ENCODE measurements at places on chromosomes 7 and 10.

GRCh38 chr10:75648351-75648750 lies 216.9 kb downstream of the LRMDA start:
- no peak for DNase-seq

DNA sequence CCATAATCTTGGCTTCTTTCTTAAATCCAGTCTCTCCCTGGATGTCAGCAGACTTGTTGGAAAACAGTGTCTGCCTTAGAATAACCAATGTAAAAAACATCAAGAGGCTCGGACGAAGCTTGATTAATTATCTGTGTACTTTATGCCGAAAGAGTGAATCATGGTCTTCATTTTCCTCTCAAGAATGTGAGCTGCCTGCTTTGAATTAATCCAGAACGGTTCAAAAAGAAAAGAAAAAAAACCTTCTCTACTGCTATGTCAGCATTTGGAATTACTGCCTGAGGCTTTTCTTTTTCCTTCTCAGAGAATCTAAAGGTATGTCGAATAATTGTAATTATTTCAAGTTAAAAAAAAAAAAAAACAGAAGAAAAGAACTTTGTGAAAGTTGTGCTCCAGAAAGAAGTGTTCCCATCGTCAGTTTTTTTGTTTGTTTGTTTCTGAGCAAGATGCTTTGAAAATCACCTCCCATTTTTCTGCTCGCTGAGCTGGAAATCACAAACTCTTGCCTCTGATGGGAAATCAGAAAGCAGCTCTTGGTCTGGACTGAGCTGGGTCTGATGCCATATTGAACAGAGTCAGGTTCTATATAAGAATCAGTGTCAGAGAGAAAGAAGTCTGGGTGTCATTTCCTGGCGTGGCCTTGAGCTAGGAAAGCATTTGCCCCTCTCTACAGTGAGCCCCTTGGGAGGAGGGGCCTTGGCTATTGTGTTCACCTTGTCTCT lies 20.2 kb downstream of the PLPP4 start:
- no peak for DNase-seq

DNA sequence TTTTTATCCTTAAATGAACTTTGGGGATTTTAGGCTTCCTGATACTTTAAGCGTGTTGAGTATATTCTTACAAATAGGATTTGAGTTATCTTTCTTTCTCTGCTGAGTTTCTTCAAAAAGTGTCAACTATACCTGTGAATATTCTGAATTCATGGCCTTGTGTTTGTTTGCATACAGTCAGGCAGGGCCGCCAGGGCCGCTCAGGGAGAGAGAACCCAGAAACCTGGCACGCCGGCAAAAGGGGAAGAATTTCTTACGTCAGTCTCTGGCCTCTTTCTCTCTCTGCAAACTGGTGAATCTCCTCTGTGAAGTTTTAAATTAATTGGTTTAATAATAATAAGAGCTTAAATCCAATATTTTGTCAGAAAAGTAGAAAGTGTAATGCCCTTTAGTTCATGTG lies 29.3 kb upstream of the BNIP3 start:
- no peak for DNase-seq

- DNase-seq = no peak
Observed at GRCh38 chr7:158252081-158252836, 335.4 kb downstream of the PTPRN2 start.

DNA sequence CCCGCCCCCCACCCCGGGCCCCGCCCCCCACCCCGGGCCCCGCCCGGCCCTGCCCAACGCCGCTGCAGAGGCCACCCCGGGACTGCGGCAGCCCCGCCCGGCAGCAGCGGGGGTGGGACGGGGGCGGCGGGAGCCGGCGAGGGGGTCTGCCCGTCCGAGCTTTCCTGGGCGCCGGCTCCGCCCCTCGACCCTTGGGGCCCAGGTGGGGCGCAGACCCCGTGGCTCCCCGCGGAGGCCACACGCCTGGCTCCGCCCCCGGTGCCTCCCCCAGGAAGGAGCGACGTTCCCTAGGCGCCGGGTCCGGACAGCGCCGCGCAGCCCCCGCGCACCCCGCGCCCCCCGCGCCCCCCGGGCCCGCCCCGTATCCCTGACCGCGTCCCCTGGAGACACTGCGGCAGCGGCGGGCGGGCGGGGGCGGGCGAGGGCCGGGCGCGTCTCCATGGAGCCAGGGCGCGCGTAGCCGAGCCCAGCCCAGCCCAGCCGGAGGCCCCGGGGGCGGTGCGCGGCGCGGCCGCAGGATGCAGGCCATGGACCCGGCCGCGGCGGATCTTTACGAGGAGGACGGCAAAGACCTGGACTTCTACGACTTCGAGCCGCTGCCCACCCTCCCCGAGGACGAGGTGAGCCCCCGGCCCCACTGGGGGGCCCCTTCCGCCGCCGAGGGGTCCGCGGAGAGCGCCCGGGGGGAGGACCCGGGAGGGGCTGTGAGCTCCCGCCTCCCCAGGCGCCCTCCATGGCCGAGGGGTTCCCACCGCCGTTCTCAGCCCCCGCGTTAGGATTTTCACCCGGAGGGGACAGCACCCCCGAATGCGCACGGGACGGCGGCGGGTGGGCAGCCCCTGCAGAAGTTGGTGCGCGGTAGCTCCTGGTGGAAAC lies at the start of gene KNDC1:
Gene KNDC1, plus strand, starts transcription at position 270 of the 876 bp plus-strand sequence. Its CDS starts 249 bp downstream, at position 519.
- no peak for DNase-seq

GRCh38 chr7:132183781-132184380 lies 392.4 kb downstream of the PLXNA4 start:
- DNase-seq = no peak

DNA sequence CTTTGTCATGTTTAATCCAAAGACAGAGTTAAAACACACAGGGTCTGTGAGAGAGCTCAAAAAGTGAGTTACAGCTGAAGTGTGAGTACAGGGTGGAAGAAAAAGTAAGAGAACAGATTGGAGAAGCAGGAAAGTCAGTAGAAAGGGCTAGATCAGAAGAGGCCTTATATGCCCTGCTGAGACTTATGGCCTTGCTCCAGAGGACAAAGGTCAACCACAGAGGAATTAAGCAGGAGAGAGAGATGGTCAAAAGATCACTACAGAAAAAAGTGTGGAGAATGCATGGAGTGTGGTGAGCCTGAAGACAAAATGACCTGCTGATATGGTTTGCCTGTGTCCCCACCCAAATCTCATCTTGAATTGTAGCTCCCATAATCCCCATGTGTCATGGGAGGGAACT lies 213.8 kb downstream of the NEBL start:
- DNase-seq = no peak

- no peak for DNase-seq
Observed at GRCh38 chr10:108970016-108970415, 953.3 kb downstream of the XPNPEP1 start.

GRCh38 chr7:14739168-14739840 lies 163.2 kb downstream of the DGKB start:
- DNase-seq = no peak

- DNase-seq = no peak
Observed at GRCh38 chr10:7436490-7437100, 25.8 kb upstream of the SFMBT2 start.

GRCh38 chr7:106772655-106773108 lies 92.4 kb upstream of the PIK3CG start:
- DNase-seq = no peak

DNA sequence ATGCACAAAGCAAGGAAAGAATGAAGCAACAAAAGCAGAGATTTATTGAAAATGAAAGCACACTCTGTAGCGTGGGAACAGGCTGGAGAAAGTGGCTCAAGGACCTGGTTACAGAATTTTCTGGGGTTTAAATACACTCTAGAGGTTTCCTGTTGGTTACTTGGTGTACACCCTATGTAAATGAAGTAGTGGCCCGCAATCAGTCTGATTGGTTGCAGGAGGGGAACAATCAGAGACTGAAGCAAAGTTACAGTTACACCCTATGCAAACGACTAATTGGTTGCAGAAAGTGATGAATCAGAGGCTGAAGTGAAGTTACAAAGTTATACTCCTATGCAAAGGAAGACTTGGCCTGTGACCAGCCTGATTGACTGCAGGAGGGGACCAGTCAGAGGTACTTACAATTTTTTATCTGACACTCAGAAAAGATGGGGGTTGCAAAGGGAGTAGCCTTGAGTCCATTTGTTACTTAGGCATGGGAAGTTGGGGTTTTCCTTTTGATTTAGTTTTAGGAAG lies 3.6 kb upstream of the MTPN start:
- DNase-seq = peak; percentile 12

GRCh38 chr7:28329661-28330363 lies 82.5 kb upstream of the CREB5 start:
- no peak for DNase-seq

- no peak for DNase-seq
Observed at GRCh38 chr7:130397758-130398073, 17.4 kb downstream of the CPA1 start.

- DNase-seq = no peak
Observed at GRCh38 chr7:106372595-106373318, 88.0 kb upstream of the NAMPT start.

- no peak for DNase-seq
Observed at GRCh38 chr7:2944739-2945138, 98.9 kb downstream of the CARD11 start.

GRCh38 chr7:35874886-35875285 lies 74.0 kb downstream of the SEPTIN7 start:
- DNase-seq = no peak

DNA sequence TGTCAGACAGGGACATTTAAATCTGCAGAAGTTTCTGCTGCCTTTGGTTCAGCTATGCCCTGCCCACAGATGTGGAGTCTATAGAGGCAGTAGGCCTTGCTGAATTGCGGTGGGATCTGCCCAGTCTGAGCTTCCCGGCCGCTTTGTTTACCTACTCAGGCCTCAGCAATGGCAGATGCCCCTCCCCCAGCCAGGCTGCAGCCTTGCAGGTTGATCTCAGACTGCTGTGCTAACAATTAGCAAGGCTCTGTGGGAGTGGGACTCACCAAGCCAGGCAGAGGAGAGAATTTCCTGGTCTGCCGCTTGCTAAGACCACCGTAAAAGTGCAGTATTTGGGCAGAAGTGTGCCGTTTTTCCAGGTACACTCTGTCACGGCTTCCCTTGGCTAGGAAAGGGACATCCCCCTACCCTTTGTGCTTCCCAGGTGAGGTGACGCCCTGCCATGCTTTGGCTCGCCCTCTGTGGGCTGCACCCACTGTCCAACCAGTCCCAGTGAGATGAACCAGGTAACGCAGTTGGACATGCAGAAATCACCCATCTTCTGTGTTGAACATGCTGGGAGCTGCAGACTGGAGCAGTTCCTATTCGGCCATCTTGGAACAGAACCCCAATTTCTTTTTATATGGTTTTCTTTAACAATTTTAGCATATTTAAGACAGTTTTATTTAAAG lies 28.4 kb upstream of the VWDE start:
- no peak for DNase-seq

DNA sequence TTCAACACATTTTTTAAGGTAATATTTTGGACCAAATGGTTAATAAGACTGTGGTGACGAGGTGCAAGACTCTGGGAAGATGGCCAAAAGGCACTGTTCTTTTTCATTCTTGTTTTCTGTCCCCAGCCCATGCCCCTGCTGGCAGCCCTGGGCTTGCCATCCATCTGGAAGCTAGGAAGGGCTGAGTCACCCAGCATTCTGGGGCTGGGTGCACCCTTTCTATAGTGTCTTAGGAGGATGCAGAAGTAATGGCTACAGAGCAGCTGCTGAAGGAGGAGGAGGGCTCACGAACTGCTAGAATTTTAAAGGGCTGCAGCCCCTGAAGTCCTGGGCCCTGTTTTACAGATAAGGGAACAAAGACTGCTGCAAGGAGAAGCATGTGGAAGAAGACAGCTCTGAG lies 42.8 kb upstream of the ZNF32 start:
- DNase-seq = no peak

DNA sequence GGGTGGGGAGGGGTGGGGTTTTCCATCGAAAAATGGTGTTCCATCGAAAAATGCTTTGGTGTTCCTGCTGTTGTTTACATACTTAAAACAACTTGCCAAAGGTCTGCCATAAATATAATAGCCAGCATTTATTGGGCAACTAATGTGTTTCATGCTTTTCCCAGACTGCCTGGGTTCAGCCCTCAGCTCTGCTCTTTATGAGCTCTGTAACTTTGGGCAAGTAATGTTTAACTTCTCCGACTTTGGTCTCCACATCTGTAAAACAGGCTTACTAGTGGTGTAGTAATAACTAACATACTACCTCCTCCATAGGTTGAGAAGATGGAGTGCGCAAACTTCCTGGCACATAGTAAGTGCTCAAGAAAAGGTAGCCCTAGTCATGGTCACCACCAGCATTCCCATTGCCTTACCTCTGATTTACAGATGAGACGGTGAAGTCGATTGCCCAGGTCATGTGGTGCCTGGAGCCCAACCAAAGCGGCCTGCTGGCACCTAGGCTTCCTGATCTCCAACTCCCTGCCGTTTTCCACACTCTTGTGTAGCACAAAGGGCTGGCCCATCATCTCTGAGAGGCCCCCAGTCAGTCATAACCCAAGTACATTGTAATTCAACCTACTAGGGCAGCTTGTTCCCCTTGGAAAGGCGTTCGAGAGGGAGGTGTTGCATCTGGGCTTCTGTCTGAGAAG lies 8.9 kb downstream of the ZMIZ1 start:
- no peak for DNase-seq
